H54 (cell line): ENCODE measurements at places on chromosomes 7 and 10.

DNA sequence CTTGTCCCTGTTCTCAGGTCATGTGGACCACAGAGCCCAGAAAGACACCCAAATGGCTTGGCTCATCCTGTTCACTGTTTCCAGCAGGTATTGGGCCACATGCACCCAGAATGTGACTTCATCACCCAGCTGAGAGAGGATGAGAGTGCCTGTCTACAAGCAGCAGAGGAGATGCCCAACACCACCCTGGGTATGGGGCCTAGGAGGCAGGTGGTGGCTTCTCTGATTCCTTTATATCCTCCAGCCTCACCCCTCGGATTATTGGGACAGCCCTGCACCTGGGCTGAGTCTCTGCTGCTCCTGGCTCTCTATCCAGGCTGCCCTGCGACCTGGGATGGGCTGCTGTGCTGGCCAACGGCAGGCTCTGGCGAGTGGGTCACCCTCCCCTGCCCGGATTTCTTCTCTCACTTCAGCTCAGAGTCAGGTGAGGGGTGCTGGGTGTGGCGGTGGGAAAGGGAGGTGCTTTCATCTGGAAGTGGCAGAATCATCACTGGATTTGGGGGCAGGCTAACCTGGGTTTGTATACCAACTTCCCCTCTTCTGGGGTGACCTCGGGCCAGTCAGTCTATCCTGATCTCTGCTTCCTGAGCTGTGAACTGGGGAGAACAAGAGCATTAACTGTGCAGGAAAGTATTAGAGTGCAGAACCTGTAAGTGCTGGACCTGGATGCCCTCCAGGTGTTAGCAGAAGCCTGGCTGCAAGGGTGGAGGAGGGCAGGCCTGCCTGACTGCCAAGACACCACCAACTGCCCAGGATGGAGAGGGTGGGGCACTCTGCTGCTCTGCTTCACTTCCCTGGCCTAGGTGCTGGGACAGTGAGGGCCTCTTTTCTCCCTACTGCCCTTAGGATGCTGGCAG lies 5.2 kb downstream of the GHRHR start:
- DNase-seq, result no peak

GRCh38 chr7:47812429-47813136 lies 135.7 kb downstream of the PKD1L1 start:
- DNase-seq, result no peak

- DNase-seq, result no peak
Measured at GRCh38 chr7:43782768-43783555, 24.5 kb downstream of the BLVRA start.

- no peak for DNase-seq
Measured at GRCh38 chr7:50363327-50364060, 59.0 kb downstream of the IKZF1 start.

- no peak for DNase-seq
Measured at GRCh38 chr7:18471476-18472160, 23.9 kb upstream of the HDAC9 start.

DNA sequence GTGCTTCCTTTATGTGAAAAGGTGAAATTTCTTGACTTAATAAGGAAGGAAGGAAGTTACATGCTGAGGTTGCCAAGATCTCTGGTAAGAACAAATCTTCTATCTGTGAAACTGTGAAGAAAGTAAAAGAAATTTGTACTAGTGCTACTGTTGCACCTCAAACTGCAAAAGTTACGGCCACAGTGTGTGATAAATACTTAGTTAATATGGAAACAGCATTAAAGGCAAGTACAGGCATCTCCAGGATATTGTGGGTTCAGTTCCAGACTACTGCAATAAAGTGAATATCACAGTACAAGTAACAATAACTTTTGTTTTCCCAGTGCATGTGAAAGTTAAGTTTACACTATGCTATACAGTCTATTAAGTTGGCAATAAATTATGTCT lies 22.8 kb upstream of the ZNF282 start:
- DNase-seq, result no peak

GRCh38 chr10:89162596-89162995 lies 44.5 kb downstream of the CH25H start:
- DNase-seq, result no peak

- no peak for DNase-seq
Measured at GRCh38 chr10:23205972-23206642, 14.0 kb downstream of the PTF1A start.

DNA sequence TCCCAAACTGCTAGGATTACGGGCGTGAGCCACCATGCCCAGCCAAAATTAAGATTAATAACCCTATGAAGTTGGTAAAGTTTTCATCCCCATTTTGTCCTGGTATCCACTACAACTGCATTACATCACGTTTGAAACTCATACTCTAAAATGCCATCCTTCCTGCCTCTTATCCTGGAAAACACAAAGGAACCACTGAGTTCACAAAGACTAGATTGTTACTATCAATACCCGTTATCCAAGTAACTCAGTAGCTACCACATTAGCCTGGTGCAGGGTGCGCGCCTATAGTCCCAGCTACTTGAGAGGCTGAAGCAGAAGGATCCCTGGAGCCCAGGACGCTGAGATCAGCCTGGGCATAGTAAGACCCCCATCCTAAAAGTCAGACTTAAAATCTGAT lies 63.5 kb upstream of the ANAPC16 start:
- DNase-seq, result no peak

DNA sequence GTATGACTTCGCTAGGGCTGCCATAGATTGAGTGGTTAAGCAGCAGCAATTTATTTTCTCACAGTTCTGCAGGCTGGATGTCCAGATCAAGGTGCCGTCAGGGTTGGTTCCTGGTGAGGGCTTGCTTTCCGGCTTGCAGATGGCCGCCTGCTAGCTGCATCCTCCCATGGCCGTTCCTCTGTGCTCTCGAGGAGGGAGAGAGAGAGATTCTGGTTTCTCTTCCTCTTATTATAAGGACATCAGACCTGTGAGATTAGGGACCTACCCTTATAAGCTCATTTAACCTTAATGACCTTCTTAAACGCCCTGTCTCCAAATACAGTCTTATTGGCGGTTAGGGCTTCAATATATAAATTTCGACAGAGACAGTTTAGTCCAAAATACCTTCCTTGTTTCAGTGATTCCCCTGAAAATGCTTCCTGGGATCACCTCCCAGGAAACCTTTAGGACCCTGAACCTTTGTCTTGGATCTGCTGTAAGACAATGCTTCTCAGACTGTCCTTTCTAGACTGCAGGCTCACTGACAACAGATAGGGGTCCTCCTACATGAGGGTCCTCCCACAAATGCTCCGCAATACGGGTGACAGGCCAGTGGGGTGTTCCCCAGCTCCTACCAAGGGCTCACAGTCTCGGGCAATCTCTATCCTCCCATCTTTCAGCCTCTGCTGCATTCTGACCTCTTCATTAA lies 82.5 kb upstream of the BAIAP2L1 start:
- DNase-seq, result no peak

DNA sequence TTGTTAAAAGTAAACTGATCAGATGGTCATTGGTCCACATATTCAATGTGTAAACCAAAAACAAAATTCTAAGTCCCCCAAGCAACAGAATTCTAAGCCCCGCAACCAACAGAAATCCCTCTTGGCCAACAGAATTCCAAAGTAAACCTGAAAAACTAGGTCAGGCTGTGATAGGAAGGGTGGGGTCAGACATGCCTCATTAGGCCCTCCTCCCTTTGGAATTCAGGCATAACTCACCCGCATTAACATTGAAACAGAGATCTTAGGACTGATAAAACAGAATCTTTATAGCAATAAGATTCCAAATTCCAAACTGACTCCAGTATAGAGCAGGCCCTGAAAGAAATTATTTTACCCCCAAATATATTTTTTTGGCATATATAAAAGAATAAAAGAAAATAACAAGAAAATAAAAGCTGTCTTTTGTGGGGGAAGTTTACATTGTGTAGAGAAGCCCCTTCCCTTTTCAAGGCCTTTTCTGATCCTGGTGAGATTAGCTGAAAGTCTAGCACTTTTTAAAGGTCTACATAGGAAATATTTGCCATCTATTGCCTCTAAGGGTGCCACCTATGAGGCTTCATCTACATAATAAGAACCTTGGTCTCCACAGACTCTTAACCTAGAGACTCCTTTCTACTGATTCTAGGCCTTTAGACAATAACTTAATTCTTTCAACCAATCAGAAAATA lies 30.5 kb downstream of the GNAT3 start:
- no peak for DNase-seq

DNA sequence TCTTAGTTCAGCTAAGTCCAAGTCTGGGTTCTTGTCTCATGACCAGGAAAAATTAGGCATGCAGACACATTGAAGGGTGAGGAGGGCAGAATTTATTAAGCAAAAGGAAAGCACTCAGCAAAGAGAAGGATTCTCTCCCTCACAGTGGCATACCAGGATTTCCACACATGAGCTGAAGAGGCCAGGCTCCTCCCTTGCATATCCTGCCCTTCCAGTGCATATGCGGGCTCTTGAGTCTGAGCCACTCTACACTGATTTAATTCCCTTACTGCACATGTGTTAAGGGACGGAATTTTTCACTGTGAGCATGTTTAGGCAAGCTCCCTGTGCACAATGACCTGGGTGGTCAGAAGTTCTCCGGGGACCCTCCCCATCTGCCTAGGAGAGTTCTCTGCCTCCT lies 652.7 kb upstream of the POM121L12 start:
- no peak for DNase-seq
